ENCODE measurements at places on chromosomes 12 and 14. TPM values are rescaled to one million over a fixed set of nuclear protein-coding genes. Genes with fewer than 3 reads are reported as not detected.

- no peak for DNase-seq
Measured at GRCh38 chr12:120199025-120199424, 1.9 kb downstream of the RPLP0 start.

GRCh38 chr14:82565825-82566224 is 1032.2 kb upstream of the SEL1L start:
- DNase-seq: no peak

DNA sequence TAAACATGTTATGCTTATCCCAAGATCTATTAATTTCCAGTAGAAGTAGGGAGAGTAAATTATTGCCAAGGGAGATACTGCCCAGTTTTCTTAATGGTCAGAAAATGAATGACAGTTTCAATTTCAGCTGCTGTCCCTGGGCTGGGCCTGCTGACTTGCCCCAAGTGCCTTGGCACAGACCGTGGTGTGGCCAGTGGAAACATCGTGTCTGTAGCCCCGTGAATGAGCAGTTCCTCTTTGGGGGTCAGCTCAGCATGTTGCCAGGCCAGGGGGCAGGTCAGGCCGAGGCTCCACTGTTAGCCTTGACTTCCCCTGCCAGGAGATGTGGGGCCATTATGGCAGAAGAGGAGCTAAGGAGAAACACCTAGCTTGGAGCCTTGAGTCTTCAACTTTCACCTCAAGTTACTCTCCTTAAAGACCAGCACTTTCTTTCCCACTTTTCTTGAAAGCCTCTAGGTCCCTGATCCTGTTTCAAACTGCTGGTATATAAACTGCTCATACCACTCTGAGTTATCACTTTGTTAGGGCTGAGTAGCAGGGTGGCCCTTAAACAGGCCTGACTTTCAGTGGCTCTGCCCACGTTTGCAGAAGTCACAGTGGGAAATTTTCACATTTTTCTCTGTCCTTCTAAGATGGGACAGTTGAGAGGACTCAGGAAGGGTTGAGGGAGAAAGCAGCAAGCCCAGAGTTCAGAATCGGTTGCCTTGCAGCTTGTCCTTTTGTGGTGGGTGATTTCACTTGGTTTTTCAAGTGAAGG is 73.2 kb downstream of the SUSD6 start:
- no peak for DNase-seq

GPR137C gene
- 0.65 TPM for total RNA-seq

DNA sequence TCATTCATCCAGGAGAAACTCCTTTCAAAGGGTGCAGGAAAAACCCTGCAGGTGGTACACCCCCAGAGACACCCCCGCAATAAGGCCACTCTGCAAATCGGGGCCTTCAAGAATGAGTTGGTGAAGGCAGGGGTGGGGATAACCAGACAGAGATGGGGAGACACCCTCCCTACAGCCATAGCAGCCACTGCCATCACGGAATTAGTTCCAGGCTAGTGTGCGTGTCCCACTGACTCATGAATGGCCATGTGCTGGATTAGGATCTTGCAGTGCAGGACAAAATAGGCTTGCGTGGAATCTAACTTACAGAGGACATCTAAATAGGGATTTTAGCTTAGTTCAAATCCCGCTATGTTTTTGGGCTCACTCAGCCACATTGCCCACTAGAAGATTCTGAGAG is 37.8 kb downstream of the SPRING1 start:
- DNase-seq: no peak

- DNase-seq: peak; percentile 26
Measured at GRCh38 chr14:23566778-23567185, 809 bp downstream of the AP1G2 start.

GRCh38 chr12:112480931-112481330 is 62.2 kb downstream of the PTPN11 start:
- no peak for DNase-seq

ACOT6 gene
- not detected for total RNA-seq

DNA sequence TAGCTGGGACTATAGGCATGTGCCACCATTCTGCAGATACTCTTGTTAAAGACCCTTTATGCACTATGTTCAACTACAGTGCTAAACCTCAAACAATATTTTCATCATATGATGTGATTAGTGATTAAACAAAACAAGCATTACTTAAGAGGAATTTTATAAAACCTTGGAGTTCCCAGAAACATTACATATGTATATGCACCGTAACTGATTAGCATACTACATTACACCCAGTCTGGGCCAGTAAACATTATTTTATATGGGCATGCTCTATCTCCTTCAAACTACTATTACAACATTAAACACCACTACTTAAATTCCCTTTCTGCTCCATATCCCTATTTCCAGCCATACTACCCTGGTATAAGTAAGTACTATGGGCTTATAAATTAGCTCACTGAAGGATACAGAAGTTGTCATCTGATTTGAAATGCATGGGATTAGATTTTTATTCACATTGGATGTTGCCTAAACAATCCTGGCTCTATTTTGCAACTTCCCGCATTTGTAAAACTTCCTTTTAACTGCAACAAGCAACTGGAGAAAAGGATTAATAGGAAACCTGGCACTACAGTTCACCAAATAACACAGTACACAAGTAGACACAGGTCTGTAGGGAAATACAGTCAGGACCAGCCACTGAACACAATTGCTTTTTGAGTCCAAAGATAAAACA is 205.8 kb downstream of the MED13L start:
- no peak for DNase-seq

DNA sequence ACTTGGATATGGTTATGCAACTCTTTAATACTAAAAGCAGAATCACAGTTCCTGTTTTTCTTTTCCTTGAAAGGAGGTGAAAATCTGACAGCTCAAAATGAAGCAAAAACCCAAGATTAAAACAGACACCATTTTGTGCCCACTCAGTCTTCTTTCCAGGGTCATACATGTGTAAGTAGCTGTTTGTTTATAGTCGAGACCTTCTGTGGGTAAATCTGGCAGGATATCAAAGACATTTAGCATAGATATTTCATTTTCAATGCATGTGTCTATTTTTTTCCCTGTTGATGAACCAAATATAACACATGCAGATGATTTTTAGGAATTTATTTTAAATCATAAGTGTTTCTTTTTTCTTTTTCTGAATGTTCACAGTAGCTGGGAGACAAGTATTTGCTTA is 398.8 kb downstream of the FOXG1 start:
- DNase-seq: no peak

- DNase-seq: no peak
Measured at GRCh38 chr12:4555804-4556203, 6.2 kb upstream of the DYRK4 start.

- DNase-seq: no peak
Measured at GRCh38 chr14:53638966-53639365, 317.7 kb downstream of the BMP4 start.

CCDC198 gene
- 15.0 TPM for total RNA-seq

ZNF10 gene
- total RNA-seq: 1.2 TPM

- DNase-seq: no peak
Measured at GRCh38 chr12:108788076-108788782, 56.9 kb upstream of the CORO1C start.

BCL2L14 gene
- 2.3 TPM for total RNA-seq

DNA sequence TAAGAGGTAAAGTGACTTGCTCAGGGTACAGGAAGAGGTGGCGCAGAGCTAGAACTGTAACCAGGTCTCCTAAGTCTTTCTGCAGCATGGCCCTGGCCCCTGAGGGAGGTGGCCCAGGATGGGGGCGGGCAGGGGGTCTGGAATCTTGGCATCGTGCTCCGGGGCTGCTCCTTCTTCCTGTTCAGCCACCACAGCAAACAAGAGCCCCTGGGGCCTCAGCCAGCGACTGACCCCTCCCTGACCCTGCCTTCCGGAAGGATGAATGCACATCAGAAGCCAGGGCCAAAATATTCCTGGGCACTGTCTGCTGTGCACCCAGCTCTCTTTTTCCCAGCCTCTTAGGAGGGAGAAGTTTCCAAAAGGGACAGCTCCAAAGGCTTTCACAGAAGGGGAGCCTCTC is 242.8 kb downstream of the DPF3 start:
- DNase-seq: no peak

- DNase-seq: no peak
Measured at GRCh38 chr12:13537623-13538022, 341.1 kb downstream of the EMP1 start.

SERPINA12 gene
- not detected for total RNA-seq

NTS gene
- 0.44 TPM for total RNA-seq

DNAI7 gene
- not detected for total RNA-seq

DNA sequence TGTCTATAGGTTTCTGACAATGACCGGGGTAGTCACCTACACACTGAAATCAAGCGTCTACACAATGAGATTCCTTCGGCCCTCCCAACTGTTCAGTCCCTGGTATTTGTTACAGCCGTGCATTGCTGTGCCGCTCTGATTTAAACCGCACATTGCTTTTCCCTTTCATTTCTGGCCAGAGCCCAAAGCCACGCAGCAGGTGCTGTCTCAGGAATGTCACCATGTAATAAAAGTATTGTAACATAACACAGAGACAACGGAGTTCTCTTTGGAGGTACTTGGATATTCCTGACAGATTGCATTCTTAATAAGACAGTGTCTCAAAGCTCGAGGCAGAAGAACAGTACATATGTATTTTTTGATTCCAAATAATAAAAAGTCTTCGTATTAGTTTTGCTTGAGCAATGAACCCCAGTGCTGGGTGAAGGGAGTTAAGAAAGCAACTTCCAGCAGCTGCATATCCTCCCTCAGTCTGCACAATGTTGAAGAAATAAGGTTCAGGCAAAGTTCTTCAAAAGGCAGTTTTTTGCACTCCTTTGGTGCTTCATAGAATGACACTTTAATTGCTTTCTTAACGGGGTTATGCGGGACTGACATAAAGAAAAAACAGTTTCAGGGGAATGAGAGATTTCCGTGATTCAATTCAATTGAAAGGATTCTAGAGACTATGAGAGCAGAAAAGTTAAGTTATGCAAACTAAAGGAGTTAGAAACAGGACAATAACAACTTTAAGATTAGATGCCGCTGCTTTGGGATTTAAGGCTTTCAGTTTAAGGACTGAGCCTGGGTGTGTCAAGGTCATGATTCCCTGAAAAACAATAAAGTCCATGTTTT is 288.7 kb upstream of the FLRT2 start:
- peak; percentile 55 for DNase-seq

GRCh38 chr12:103442182-103442555 is 53.6 kb downstream of the C12orf42 start:
- no peak for DNase-seq

DNA sequence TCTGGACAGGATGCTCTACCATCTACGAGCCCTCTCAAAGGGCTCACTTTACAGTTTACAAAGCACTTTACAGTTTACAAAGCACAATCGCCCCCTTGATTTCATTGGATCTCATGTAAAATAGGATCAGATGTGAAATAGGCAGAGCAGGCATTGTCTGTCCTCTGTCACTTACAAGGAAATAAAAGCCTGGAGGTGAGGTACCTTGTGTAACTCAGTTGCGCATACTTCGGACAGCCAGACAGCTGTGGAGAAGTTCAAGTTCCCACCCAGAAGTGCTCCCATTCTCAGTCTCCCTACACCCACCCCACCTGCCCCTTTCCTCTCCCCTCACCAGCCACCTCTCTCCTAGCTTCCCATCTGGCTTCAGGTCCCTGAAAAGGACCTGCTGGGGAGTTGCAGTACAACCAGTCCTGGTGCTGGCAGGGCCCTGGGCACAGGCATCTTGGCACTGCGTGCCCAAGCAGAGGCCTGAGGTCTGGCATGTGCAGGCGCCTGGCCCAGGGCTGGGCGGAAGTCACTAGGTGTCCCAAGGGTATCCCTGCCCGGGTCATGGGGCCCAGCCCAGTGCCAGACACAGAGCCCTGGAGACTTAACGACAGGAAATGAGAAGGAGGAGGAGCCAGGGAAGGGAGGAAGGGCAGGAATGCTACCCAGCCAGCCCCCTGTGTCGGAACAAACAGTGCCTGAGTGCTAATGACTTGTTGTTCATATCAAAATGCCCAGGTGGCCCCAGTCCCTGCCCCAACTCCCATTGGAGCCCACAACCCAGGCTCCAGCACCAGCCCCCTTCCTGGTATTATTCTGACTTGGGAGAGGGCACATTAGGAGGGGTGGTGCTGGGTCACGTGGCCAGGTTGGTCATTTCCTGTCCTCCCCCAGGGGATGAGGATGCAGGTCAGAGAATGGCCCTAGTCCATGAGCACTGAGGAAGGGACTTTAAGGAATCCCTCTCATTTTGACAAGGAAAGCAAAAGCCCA is 5.4 kb downstream of the RAPGEF3 start:
- DNase-seq: peak; percentile 88

RPL36AL gene
- total RNA-seq: 114 TPM

GRCh38 chr14:51552768-51553404 is 98.8 kb upstream of the FRMD6 start:
- DNase-seq: peak; percentile 45

DNA sequence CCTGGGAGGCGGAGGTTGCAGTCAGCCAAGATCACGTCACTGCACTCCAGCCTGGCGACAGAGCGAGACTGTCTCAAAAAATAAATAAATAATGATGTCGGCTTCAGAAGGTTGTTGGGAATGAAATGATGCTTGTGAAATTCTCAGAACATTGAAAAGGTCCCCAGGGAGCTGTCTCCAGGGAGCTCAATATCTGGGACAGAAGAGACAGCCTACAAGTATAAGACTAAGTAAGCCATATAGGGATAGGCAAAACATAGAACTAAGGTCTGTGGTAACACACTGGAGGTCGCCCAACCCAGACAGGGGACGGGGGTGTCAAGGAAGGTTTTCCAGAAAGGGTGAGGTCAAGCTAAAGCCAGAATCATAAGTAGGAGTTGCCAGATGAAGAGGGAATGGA is 29.5 kb upstream of the HSPB8 start:
- DNase-seq: no peak

DNA sequence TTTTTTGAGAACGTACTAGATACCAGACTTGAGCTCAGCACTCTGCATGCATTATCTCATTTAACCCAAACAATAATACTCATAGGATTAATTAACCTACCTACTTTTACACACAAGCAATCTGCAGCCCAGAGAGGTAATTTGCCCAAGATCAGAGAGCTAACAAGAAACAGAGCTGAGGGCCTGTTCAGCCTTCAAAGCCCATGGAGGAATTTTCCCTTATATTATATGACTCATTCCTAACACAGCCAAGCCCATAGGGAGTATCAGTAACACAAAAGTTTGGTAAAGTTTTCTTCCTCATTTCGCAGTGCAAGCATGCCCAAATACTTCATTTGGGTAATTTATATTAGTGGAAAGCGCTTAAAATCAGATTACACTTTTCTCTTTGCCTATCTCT is 94.7 kb downstream of the GALC start:
- no peak for DNase-seq

GRCh38 chr12:8493084-8493483 is 20.2 kb upstream of the CLEC4D start:
- DNase-seq: no peak

FKBP4 gene
- 106 TPM for total RNA-seq

ANO6 gene
- total RNA-seq: 28.3 TPM

DNA sequence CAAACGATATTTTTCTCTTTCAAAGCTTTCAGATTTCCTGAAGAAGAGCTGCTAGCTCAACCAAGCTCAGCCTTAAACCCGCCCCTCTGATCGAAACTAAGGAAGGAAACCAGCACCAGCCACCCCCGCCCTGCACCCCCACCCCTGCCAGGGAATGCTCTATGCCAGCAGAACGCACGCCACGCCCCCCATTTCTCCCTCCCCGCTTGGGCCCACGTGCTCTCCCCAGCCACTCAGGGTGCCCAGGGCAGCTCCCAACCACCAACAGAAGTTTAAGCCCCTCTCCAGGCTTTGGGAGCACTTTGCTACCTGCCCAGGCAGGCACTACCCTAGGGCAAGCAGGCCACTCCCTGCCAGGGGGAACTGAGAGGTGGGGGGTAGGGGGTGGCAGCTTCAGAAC is 18.8 kb upstream of the KRT78 start:
- DNase-seq: peak; percentile 54
